ENCODE measurements at places on chromosomes 7 and 10.

DNA sequence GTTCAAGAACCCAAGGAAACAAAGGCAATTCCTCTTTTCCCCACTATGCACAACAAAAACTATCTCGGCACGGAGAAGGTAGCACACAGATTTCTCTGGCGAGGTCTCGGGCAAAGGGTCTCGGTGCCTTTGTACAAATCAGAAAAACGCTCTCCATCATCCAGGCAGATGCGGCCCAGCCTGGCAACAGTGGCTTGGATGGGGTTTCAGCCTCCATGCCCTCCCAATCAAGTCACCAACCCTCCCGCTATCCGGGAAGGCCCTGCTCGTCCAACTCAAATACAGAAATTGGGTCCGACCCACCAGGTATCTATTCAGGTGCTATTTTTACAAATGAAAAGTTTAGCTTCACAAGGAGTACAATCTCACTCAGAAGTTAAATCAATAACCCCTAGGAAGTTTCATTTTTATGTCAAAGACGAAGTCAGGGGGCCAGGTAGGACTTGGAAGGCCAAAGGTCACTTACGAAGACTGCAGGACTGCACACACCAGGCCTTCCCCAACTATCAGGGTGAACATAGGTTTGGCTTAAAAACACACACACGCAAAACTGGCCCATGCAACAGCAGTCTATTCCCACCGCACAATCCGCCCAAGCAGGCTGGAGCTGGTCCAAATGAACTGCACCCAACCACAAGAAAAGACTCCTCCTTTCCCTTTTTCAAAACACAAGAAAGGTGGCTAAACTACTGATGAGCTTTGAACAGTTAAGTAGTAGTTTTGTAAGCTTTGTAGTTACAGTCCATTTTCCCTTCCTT lies 43.0 kb downstream of the GNA12 start:
- DNase-seq: no peak

DNA sequence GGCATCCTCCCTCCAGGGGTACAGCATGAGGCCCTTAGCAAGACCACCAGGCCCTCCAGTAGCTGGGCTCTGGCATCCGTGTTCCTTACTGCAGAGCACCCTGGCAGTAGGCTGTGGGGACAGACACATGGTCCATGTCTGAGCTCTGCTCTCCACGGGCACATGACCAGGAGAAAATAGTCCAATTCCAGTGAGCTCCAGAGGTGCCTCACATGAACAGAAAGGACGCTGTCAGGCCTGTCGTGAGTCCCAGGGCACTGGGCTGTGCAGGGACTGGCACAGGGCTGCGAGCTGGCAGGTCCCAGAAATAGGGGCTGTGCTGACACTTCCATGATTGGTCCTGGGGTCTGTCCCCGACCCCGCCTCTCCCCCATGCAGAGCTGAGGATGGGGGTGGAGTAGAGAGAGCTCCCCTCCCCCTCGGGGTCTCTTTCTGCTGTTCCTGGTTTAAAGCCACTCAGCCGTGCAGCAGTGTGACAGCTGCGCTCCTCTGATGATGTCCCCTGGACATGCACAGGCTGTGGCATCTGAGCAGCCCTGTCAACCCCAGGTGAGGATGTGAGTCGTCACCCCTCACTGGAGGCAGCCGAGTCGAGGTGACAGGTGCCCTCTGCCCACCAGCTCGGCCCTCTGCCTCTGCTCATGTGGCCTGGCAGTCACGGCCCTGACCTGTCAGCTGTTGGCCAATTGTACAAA lies 25.2 kb upstream of the ZNF488 start:
- no peak for DNase-seq

GRCh38 chr10:122780391-122780790 lies 65.3 kb downstream of the CUZD1 start:
- no peak for DNase-seq

DNA sequence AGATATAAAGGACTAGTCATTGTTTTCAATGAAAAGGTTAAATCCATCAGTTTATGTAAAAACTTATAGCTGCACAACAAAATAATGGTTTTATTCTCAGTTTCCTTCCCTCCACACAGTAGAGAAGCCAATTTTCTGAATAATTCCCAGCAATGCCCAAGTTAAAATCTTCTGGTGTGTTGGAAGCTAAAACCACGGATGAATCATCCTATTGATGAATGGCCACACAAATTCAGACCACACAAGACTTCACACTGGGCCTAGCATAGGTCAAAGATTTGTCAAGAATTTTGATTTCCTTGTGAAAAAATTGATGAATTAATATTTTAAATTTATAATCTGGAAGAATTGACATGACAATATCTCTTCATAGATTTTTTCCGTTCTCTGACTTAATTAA lies 617.6 kb downstream of the INHBA start:
- no peak for DNase-seq

DNA sequence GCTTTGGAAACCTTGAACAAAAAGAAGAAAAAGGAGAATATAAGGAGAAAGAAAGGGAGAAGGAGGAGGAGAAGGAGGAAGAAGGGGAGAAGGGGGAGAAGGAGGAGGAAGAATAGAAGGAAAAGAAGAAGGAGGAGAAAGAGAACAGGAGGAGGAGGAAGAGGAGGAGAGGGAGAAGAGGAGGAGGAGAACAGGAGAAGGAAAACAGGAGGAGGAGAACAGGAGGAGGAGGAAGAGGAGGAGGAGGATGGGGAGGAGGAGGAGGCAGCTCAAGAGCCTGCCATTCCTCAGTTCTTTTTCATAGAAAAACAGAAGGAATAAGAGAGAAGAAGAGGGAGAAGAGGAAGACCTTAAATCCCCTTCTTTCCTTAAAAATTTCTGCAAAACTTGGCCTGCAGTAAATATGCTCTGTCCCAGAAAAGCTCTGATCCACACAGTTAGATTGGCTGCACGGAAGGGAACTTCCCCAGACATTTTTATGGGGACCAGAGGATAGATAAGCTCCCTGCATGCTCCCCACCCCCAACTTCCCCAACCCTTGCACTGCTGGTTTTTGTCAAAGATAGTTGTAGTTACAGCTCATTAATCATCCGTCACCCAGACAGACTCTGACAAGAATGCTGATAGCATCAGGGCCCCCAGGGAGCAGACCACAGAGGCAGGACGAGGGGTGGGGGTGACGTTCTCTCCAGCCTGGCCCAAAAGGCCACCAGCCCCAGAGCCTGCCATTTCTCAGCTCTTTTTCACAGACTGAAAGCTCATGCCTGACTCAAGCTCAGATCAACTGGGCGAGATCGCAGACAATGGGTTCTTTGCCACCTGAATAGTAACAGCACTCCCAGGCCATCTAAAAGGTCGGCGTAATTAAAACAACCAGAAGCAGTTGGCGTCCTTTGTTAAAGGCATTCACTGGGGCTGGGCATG lies 34.5 kb upstream of the LYZL1 start:
- no peak for DNase-seq

- peak; percentile 42 for DNase-seq
Observed at GRCh38 chr10:103592186-103593021, 98.9 kb downstream of the NEURL1 start.

DNA sequence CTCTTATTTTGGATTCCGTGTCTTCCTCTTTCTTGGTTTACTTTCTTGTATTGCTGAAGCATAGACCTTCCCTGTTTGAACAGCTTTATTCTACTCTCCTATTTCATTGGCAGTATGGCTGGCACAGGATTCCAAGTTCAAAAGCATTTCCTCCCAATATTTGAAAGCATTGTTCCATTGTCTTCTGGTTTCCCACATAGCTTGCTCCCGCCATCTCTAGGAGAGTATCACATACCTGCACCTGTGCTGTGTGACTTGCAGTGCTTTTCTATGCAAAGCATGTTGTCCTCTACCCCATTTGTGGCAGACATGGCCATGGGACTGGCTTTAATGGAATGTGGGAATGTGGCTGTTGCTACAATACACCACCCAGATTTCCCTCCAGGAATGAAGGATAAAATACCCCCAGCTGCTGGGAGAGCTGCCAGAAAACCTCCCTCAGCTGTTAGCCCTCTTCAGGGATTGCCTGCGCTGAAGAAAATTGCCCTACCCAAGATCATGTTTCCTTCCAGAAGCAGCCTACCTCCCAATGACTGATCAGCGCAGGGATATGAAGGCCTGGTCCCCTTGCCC lies 6.9 kb upstream of the MYOF start:
- DNase-seq: no peak

DNA sequence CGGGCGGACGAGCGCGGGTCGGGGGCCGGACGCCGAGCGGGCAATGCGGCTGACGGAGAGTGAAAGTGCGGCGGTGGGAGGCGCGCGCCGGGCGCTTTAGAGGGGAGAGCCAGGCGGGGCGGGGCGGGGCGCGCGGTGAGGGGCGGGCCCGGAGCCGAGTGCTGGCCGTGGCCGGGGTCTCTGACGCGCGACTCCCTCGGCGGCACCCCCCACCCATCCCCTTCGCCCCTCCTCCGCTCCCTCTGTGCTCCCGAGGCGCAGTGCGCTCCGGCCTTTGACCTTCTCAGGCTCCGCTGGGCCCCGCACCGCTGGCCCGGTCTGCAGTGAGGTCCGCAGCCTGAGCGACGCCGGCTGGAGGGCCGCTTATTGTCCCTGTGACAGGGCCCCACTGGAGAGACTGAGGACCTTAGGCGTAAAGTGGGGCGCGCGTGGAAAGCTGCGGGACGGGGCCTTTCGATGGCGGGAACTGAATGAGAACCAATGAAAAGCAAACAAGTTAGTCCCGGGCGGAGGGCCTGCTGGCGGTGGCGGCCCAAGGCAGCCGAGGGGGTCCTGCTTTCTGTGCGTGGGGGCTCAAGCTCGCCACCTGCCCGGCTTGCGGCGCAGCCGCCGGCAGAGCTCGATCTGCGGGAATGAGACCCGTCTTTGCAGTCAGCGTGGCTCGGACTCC lies at the start of gene CXCL12:
Gene CXCL12, minus strand, starts transcription at position 72 of the 670 bp plus-strand sequence. CDS start 92 bp downstream, outside the sequence.
- DNase-seq: no peak

GRCh38 chr7:98399890-98400541 lies 874 bp downstream of the BAIAP2L1 start:
- no peak for DNase-seq

DNA sequence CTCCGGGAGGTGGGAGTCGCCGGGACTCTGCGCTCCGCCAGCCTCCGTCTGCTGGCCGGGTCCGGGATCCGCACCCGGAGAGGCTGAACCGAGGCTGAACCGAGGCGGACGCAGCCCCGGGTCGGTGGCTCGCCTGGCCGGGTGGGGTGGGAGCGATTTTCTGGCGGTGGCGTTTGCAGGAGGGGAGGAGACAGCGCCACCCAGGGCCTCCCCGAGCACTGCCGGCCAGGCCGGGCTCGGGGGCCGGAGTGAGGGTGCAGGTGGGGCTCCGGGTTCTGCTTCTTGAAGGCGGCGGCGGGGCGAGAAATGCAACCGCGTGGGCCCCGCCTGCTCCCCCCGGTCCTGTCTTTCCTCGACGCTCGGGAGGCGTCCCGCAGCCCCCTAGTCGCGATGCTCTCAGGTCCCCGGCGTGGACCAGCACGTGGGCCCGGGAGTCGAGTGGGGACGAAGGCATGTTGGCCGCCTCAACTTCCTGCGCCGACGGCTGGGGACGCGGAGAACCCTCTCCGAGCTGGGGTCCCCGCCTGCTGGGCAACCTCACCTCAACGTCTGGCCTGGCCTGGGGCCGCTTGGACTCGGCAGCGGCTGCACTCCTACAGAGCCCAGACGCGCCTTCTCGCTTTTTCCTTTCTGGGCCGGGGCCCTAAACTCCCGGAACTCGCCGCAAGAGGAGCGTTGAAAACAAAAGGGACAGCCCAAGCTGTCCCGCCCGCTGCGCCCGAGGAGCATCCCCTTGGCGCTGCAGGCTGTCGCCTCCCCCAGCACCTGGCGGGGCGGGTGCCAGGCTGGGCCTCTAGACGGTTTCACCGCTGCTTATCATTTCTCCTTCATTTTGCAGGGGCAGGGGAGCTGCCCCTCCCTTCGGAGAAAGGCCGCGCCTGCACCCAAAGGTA lies 25.2 kb upstream of the VAX1 start:
- DNase-seq: no peak

DNA sequence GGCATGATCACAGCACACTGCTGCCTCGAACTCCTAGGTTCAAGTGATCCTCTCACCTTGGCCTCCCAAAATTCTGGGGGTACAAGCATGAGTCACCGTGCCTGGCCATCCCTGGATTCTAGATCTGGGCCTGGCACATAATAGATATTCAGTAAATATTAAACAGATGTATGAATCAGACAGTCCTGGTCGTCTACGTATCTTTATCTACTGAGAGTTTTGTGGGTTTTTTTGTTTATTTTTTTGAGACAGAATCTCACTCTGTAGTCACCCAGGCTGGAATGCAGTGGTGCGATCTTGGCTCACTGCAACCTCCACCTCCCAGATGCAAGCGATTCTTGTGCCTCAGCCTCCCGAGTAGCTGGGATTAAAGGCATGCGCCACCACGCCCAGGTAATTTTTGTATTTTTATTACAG lies 24.3 kb upstream of the ITGB1 start:
- DNase-seq: no peak

DNA sequence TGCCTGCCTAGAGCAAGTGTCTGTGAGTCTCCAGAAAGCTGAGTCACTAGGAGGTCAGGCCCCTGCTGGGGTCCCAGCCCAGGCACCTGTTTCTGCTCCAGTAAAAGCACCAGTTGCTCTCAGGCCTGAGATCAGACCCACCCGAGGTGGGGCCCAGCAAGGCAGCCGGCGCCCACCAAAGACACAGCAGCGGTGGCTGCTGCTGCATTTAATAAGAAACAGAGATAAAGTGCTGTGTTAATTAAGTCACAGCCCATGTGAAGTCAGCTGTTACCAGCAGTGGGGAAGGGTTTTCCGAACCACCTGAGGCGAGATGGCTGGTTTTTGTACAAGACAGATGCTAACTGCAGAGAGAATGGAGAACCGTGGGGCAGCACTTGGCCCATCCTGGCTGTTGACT lies 12.1 kb upstream of the LRRC18 start:
- DNase-seq: no peak

DNA sequence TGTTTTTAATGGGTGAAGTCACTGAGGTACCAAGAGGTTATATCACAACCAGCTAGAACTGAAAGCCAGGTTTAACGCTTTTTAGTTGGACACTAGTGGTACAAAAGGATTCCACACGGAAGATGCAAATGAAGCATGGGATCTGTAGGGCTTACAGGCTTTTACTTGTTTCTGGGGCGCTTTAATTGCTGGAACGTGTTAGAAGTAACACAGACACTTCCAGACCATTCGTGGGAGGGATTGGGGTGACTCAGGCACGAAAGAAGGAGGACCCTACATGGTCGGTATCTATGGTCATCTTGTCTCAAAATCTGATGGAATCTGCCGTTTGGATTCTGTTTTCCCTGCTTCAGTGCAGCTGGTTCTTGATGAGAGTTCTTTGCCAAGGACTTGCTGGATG lies 1.0 kb downstream of the YKT6 start:
- DNase-seq: no peak

- no peak for DNase-seq
Observed at GRCh38 chr7:145848691-145849090, 267.9 kb upstream of the CNTNAP2 start.

DNA sequence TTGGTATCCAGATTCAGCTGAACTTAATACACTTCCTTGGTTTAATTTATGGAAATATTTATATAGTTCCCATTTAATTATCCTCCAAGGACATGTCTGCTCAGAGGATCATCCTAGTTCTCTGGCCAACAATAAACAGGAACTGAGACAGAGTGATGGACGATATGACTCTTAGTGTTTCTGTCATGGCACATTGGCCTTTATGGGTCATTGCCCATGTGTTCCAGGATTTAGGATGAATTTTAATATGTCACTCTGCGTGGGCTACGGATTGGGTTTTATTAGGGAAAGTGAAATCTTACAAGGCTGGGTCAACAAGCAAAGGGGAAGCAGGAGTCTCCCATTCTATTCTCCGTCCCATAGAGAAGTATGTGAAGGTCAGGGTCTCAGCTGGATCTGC lies 18.8 kb upstream of the TNPO3 start:
- DNase-seq: no peak

GRCh38 chr7:23372611-23373010 lies 73.5 kb downstream of the MALSU1 start:
- no peak for DNase-seq

- no peak for DNase-seq
Observed at GRCh38 chr7:44498230-44498954, 7.9 kb upstream of the NUDCD3 start.
